ENCODE measurements at places on chromosomes 3 and 15.

DNA sequence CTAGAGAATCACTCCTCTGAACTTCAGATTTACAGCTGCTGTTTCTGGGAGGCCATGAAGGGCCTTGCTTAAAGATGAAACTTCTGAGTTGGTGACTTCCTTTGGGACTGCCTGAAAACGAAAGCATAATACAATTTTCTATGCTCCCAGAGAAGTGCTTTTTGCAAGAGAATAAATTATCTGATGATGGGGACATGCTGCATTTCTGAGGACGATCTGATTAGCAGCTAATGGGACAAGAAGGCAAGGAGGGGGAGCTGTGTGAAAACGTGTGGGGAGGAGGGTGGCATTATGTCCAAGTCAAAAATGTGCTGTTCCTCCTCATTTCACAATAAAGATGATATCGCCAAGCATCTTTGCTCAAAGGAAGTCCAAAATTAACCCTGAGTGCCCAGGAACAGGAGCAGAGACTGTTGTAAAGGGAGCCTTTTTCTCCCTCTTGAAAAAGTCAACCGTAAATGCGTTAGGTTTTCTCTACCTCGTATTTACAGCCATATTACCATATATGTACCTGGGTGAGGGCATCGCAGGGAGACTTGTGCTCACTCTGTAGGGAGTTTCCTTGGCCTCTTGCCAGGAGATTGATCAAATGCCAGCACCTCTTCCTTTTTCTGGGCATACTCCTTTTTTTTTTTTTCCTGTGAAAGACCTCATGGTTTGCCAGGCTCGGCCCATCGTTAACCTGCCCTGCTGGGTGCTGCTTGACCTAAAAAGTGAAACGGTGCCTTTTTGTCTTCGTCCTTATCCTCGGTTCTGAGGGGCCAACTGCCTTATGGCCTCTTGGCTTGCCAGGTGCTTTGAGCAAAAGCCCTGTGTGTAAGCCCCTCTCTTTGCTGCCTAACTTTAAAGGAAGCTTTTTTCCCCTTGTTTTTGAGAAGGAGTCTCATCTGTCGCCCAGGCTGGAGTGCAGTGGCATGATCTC lies 11.5 kb downstream of the ITPR1 start:
- DNase-seq, result no peak

- DNase-seq, result no peak
Observed at GRCh38 chr3:181103605-181104004, 114.1 kb upstream of the DNAJC19 start.

- no peak for DNase-seq
Observed at GRCh38 chr3:56927855-56928254, 126.1 kb upstream of the ARHGEF3 start.

GRCh38 chr3:10555263-10555662 lies 49.9 kb upstream of the ATP2B2 start:
- no peak for DNase-seq

DNA sequence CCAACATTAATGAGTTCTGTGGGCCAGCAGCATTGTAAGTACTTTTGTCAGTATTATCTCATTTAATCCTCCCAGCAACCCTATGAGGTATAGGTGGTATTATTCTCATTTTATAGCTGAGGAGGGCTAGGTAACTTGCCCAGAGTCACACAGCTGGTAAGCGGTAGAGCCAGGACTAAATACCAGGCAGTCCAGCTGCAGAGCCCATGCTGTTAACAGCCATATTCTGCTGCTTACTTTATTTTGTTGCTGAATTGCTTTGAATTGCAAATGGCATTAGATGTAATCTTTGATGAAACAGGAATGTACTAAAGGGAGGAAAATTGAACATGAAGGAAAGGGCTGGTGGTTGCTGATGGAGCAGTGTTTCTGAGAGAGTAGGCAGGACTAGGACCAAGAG lies 19.6 kb downstream of the OXNAD1 start:
- no peak for DNase-seq

DNA sequence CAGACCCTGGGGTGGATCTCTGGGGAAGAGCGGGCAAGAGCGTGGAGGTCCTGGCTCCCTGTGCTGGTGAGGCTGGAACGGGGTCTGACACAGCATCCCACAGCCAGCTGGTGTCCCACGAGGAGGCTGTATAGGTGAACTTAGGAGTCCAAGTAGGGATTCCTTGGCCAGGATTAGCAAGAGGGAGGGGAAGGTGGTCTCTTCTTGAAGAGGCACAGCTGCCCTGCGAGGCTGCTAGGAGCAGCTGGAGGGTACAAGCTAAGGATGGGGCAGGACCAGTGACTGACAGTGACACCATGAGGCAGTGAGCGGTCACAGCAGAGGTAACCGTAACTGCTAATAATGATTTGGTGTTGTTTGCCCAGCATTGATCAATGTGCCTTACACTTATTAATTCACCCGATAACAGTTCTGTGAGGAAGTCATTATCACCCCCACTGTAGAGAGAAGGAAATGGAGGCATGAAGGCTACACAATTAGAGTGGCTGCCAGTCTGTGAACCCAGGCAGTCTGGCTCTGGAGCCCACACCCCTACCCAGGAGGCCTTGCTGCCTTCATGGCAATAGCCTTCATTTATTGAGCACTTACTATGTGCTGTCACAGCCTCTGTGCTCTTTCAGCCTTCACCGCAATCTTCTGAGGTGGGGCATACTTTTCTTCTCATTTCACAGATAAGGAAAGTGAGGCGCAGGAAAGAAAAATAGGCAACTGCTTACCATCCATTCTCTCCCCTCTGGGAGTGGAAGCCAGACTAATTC lies 59.4 kb downstream of the TMEM44 start:
- DNase-seq, result peak; percentile 14

DNA sequence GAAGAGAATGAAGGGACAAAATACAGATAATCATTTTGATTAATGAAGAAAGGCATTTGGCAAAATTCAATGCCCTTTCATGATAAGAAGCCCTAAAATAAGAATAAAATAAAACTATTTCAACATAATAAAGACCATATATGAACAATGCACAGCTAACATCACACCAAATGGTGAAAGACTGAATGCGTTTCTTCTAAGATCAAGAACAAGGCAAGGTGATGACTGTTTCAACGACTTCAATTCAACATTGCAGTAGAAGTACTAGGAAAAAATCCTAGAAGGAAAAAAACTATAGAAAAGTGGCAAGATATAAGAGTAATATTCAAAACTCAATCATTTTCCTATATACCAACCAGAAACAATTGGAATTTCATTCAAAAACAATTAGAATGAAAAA lies 280.1 kb upstream of the GRM7 start:
- DNase-seq, result no peak
